ENCODE measurements at places on chromosomes 6 and 20.
A peak's percentile ranks its signal among the peaks of the same experiment; 100 is the strongest.

DNA sequence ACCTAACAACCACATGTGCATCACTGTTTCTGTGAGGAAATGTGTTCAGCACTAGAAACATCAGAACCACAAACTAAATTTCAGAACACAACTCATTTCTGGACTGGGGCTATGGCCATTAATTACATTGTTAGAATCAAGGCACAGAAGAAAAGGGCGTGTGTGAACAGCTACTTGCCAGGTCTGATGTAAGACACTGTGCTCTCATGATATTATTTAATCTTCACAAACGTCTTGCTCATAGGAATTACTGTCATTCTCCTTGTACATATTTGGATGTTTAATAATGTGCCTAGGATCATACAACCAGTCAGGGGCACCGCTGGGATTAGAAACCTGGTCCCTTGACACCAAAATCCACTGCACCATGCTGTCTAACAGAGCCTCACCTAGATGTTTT, 14.8 kb downstream of the ADGRF1 start:
- no peak for DNase-seq

- no peak for DNase-seq
Measured at GRCh38 chr6:154301839-154302752, 54.5 kb downstream of the IPCEF1 start.

DNA sequence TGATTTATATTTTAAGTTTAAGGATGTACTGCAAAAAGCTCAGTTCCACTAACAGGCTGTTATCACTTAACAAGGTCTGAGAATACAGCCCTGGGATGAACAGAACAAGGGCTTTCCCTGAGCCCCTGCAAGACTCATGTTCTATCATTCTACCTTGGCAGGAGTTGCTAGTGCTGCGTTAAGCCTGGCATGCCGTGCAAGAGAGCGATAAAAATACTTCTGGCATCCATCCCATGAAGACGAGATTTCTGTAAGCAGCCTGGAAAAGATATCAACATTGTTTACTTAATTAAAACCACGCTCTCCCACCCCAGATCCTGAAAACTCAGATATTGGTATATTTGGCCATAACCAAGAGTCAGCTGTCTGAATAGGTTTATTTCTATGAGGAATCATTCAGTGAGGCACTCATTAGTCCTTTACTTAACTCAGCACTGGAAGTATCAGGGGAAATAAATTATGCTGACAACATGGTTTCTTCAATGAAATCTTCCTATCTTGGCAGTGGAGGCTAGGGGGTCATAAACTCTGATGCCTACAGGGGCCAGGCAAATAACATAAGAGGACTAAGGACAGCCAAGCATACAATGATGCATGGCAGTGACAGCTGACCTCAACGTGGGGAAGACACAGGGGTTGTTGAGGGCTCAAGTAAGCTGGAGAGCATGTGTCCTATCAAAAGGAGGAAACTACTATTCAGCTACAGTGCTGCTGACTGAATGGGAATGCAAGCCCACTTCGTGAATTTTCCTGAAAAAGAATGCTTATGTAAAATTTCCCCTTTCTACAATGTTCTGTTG, 37.6 kb upstream of the LYRM2 start:
- DNase-seq = no peak

DNA sequence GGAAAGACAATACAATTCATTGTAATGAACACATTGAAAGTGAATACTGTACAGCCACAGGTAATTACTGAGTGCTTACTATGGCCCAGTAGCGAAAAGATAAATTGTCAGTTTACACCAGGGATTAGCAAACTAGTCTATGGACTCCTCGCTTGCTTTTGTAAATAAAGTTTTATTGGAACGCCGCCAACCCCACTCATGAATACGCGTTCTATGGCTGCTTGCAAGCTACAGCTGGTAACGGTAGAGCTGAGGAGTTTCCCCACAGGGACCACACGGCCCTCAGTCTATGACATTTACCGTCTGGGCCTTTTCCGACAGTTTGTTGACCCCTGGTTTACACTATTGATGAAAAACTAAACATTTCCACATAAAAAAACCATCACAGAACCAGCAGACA, 24.2 kb downstream of the LAMA5 start:
- no peak for DNase-seq

DNA sequence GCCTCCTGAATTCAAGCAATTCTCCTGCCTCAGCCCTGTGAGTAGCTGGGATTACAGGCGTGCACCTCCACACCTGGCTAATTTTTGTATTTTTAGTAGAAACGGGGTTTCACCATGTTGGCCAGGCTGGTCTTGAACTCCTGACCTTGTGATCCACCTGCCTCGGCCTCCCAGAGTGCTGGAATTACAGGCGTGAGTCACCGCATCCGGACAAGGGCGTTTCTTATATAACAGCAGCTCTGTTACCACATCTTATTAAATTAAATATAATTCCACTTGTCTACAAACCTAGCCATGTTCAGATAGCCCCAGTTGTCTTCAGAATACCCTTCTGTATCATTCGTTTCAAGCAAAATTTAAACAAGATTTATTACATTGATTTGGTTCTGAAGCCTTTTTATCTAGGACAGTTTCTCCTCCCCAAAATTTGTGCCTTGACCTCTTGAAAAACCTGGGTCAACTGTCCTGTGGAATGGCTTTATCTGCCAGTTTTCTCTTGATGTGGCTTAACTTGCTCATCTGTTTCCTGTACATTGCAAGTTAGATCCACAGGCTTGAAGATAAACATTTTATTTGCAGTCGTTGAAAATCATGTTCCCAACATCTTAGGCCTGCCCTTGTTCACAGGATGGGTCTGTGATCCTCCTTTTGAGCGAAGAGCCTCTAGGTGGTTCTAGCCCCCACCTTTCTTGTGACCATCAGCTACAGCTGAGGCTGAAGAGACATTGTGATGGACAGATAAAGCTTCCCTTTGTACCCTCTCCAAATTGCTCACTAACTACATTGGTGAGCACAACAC, 132.2 kb downstream of the ARID1B start:
- no peak for DNase-seq

DNA sequence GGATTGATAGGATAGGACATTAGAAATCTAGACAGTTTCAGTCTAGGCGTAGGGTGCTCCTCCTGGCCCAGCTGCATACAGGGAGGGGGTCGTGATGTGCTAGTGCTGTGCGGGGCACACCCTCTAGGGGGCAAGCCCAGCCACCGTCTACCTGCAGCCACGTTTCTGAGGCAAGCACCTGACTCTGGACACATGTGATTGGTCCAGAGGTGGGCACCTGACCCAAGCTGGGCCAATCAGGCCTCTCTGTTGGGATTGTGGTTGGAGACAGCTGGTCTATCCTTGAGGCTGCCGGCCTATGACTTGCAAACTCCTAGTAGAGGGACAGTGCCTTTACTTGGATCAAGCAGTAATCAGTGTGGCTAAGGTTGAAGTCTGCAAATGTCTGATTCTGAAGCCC, 317.1 kb downstream of the BMP7 start:
- no peak for DNase-seq

- peak; percentile 41 for DNase-seq
Measured at GRCh38 chr6:37029249-37029971, 24.0 kb downstream of the FGD2 start.

DNA sequence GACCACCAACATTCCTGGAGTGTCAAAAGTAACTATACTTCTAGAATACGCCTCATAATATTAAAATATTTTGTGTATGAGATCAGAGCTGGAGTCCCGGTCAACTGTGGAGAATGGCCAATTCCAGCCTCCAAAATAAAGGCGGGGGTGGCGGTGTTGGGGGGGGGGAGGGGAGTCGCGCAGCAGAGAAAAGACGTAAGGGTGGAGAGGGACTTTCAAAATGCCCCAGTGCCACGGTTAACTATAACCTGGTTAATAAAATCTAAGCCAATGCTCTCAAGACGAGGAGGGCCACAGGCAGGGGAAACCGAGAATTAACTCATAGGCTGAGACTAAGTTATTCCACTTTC, 1.3 kb downstream of the NUP153 start:
- DNase-seq = no peak

DNA sequence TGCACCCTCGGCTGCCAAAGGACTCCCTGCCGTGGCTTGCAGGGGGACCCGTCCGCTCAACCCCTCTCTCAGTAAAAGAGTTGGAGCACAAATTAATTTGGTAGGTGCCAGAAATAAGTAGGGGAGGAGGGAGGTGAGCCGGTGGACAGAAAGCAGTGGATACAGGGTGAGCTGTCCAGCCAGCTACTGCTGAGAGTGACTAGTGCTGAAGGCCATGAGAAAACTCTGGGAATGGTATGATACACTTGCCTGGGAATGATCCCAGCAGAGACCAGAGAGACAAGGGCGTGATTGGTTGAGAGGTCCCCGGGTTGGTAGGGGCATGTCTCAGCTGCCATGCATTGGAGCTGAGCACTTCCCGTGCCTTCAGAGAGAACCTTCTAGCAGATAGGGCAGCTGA, 15.7 kb downstream of the FOXQ1 start:
- no peak for DNase-seq

GRCh38 chr20:33875055-33875454, 63.9 kb downstream of the CHMP4B start:
- no peak for DNase-seq

DNA sequence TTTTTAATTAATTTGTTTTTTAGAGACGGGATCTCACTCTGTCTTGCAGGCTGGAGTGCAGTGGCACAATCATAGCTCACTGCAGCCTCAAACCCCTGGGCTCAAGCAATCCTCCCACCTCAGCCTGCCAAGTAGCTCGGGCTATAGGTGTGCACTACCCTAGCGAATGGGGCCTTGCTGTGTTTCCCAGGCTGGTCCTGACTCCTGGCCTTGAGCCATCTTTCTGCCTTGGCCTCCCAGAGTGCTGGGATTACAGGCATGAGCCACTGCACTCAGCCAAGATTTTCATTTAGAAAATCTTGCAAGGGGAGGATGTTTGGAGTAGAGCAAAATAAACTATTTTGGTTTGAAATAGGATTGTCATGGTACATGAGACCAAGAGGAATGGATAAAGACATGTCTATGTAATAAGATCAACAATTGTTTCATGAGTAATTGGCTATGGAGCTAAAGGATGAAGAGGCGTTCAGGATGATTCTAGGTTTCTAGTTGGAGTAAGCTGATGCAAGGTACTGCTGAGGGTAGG, 237.8 kb downstream of the UST start:
- no peak for DNase-seq

- no peak for DNase-seq
Measured at GRCh38 chr6:21654361-21654760, 60.8 kb downstream of the SOX4 start.

DNA sequence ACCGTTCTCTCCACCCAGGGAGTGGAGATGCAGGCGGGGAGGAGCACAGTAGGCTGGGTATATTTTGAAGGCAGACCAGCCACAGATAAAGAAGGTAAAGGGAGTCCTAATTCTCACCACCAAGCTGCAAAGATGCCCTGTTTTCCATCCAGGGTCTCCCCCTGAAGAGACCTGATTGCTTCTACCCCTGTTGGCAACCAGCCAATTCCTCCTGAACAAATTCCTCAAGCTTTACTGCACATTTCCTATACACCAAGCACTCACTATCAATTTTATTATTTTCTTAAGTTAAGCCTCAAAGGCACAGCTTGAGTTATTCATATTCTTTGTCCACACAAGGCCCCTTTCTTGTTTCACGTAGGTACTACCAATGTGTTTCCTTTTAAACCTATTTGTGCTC, 214.4 kb downstream of the EYA2 start:
- no peak for DNase-seq

DNA sequence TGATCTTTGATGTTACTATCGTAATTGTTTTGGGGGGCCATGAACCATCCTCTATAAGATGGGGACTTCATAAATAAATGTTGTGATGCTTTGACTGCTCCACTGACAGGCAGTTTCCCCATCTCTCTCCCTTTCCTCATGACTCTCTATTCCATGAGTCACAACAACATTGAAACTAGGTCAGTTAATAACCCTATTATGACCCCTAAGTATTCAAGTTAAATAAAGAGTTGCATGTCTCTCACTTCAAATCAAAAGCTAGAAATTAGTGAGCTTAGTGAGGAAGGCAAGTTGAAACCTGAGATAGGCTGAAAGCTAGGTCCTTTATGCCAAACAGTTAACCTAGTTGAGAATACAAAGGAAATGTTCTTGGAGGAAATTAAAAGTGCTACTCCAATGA, 491.0 kb downstream of the HAO1 start:
- no peak for DNase-seq

DNA sequence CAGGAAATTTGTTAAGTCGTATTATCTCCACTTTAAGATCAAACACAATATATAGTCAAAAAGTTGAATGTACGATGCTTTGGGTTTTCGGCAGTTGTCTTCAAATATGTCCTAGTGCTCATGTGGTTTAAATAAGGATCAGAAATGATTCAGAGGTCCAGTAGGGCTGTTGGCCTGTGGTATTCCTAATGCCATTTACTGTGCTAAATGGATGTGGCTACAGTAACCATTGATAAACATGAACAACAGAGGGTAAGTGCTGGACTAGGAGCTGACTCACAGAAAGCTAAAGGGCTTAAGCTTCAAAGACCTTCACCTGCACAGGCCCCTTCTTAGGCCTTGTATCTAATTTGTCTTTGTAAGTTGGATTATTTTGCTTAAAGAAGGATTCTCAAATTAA, 80.5 kb upstream of the TPD52L1 start:
- no peak for DNase-seq

DNA sequence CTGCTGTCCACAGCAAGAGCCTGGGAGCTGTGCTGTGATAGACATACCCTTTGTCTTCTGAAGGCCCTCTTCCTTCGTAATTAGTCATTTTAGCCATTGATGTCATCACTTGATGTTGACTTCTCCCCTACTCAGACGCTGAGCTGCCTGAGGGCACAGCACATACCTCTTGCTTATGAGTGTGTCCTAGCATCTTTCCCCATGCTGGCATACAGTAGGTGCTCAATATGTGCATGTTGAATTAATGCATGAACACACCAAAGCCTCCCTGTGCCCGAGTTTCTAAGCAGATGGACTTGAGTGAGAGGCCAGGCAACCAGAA, 35.8 kb upstream of the FAM83D start:
- no peak for DNase-seq

DNA sequence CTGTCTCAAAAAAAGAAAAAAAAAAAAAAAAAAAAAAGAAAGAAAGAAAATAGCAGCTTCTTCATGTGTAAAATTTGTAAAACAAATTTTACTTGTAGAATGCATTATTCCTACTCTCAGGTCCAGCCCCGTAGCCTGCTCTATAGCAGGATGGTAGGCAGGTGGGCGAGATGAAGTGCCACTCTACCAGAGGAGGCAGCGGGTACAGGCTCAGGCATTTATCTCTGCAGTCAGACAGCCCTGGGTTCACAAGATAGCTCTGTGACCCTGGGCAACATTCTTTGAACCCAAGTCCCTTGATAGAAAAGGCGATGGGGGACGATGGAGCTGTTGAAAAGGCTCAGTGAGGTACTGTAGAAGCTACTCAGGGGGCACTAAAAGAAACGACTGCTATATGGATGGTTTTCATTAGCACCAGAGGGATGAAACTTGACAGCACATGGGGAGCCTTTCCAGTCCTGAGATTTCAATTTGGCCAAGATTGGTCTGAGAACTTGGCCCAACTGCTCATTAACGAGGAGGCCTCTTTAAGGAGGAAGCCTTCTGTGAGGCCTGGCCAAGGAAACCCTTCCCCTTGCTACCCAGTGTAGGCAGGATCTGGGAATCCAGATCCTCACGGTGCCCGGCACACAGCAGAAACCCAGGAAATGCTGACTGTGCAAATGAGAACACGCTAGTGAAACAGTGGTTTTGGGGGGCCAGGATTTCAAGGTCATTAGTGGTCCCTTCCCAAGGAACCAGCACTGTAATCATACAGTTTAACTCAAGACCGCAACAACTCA, 63.1 kb downstream of the MYH7B start:
- DNase-seq = no peak

Measured in anterior cingulate cortex (tissue), 58 donors.